ENCODE measurements at places on chromosomes 16 and 17.

DNA sequence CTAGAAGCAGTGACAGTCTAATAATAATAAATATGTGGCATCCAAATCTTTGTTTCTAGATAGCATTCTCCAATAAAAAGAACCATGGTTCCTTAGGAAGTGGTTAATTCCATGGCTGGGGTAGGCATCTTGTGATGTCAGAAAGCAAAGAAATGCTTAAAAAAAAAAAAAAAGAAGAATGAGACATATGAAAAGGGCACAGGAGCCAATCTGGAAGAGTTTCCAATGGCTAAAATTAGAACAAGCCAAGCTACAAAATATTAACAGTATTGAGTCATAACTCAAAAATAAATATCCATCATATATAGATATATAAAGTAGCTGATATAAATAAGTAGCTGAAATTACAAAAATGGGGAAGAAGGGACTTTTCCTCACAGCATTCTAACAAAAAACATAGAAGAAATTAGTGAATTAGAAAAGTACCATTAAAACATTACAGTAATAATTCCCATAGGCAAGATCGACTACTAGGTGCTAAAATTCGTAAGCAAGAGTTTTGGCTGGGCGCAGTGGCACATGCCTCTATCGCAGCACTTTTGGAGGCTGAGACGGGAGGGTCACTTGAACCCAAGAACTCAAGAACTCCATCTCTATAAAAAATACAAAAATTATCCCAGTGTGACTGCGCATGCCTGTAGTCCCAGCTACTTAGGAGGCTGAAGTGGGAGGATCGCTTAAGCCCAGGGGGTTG is 111.3 kb downstream of the TRIM37 start:
- H3K4me3 ChIP-seq: no peak overlapping the region

DNA sequence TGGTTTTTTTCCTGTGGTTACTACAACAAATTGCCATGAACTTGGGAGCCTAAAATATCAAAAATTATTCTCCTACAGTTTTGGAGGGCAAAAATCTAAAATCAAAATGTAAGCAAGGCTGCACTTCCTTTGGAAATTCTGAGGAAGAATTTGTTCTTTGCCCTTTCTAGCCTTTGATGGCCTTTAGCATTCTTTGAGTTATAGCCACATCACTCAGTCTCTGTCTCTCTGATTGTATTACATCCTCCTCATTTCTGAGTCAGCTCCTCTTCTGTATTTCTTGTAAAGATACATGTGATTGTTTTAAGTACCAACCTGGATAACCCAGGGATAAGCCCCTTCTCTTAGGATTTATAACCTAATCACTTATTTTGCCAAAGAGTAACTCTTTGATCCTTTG is 282.0 kb downstream of the BCAS3 start:
- H3K27ac ChIP-seq: no peak overlapping the region
- no peaks in the 10 kb centered on the region for H3K4me1 ChIP-seq
- H3K36me3 ChIP-seq: no peaks in the 10 kb centered on the region
- no peaks in the 10 kb centered on the region for H3K27me3 ChIP-seq

DNA sequence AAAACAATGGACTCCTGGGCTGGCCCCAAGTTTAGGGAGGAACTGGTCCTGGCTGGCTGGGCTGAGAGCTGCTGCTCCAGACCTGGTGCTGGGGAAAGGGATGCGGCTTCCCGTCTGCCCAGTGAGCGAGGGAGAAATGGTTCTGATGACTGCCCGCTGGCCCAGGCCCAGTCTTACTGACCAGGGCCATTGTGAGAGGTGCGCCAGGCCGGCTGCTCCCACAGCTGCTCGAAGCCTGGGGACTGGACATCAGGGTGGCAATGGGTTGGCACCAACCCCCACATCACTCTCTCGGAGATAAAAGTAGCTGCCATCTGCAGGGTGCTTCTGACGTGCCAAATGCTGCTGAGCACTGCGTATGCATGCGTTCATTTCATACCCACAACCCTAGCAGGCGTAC is 53.2 kb downstream of the IRF8 start:
- H3K36me3 ChIP-seq: no peaks in the 10 kb centered on the region
- peaks cover 27% of the 10 kb centered on the region for H3K27me3 ChIP-seq
- no peaks in the 10 kb centered on the region for H3K4me1 ChIP-seq
- H3K4me3 ChIP-seq: no peak overlapping the region
- DNase-seq: no peak
- H3K27ac ChIP-seq: no peak overlapping the region

DNA sequence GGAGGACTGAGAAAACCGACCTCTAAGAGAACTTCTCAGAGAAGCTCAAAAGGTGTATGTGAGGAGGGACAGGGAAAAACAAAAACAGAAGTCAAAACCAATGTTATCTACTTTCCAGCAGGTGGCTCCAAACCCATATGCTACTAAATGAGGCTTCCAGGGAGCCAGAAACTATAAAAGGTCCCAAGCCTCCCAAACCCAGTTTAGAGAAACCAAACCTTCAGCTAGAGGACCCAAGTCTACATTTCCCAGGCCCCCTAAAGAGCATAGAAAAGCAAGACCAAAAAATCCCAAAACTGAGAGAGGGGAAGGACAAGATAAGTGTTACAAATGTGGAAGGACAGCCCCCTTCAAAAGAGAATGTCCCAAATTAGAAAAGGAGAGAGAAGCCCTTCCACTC is 3.7 kb downstream of the HPR start:
- H3K4me3 ChIP-seq: no peak overlapping the region
- H3K36me3 ChIP-seq: no peaks in the 10 kb centered on the region
- H3K4me1 ChIP-seq: no peaks in the 10 kb centered on the region

DNA sequence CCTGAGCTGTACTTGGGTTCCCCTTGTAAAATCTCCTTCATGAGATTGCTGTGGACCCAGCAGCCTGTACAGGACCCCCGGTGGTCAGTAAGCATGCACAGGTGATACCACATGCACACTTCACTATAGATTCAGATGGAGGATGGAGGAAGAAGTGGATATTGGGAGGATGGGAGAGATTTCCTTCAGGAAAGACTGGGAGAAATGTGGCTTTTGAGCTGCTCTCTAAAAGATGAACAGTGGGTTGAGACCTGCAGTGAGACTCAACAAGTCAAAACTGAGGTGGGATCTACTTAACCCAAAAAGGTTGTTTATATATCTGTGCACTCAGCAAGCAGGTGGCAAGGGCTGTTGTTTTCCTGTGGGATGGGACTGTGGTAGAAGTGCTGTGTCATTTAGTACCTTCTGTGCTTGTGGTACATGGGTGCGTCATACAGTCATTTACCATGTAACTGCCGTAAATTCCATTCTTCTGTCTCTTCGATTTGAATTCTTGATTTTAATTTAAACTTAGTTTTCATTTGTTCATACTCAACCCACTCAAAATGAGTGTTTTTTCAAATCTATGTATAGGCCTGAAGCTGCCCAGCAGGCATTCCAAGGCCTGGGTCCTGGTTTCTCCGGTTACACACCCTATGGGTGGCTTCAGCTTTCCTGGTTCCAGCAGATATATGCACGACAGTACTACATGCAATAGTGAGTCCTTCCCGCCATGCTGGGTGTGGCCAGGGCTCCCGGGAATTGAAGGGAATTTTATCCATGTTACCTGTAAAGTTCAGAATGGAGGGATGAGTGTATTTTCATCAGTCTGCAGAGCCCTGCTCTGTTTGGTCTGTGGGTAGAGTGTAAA is 6.9 kb downstream of the HERPUD1 start:
- no peaks in the 10 kb centered on the region for H3K27me3 ChIP-seq
- no peak for DNase-seq
- H3K4me1 ChIP-seq: peaks cover 28% of the 10 kb centered on the region
- H3K36me3 ChIP-seq: peaks cover 99% of the 10 kb centered on the region

- no peak for DNase-seq
- peaks cover 28% of the 10 kb centered on the region for H3K4me1 ChIP-seq
- no peaks in the 10 kb centered on the region for H3K27me3 ChIP-seq
- H3K36me3 ChIP-seq: peaks cover 81% of the 10 kb centered on the region
- H3K4me3 ChIP-seq: no peak overlapping the region
Observed at GRCh38 chr17:81564778-81565177, 12.6 kb upstream of the FAAP100 start.

GRCh38 chr17:41417127-41417526 is 7.3 kb downstream of the KRT37 start:
- H3K36me3 ChIP-seq: peaks cover 10% of the 10 kb centered on the region
- H3K4me1 ChIP-seq: peaks cover 72% of the 10 kb centered on the region
- H3K27me3 ChIP-seq: no peaks in the 10 kb centered on the region
- H3K4me3 ChIP-seq: peak overlapping the region; percentile 29
- peak overlapping the region; percentile 84 for H3K27ac ChIP-seq
- no peak for DNase-seq

GRCh38 chr17:21239680-21240368 is 13.4 kb downstream of the NATD1 start:
- DNase-seq: no peak
- peaks cover 25% of the 10 kb centered on the region for H3K27me3 ChIP-seq
- no peaks in the 10 kb centered on the region for H3K4me1 ChIP-seq
- H3K27ac ChIP-seq: no peak overlapping the region
- H3K4me3 ChIP-seq: no peak overlapping the region

GRCh38 chr17:4118015-4118743 is 24.7 kb downstream of the ZZEF1 start:
- H3K27ac ChIP-seq: no peak overlapping the region
- H3K4me3 ChIP-seq: no peak overlapping the region

- H3K4me1 ChIP-seq: no peaks in the 10 kb centered on the region
- DNase-seq: no peak
- H3K4me3 ChIP-seq: no peak overlapping the region
- H3K36me3 ChIP-seq: no peaks in the 10 kb centered on the region
Observed at GRCh38 chr17:920190-920589, 59.4 kb downstream of the NXN start.

DNA sequence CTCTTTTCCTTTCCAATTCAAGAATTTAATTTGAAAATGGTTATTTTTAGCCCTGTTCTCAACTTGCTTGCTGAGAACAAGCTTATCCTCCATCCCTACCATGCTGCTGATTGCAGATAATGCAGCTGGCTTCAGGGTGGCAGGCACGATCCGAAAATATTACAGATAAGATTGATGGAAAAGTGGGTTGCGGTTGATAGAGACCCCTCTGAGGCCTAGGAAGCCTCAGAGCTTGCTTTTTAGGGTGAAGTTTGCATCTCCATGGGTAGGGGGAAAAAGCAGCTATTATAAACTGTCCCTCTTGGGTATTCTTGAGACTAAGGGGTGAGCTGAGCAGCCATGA is 116.5 kb upstream of the GOT2 start:
- no peaks in the 10 kb centered on the region for H3K4me1 ChIP-seq
- H3K27ac ChIP-seq: no peak overlapping the region
- peaks cover 23% of the 10 kb centered on the region for H3K27me3 ChIP-seq

- no peaks in the 10 kb centered on the region for H3K36me3 ChIP-seq
- H3K27me3 ChIP-seq: peaks cover 40% of the 10 kb centered on the region
- H3K4me1 ChIP-seq: no peaks in the 10 kb centered on the region
- H3K4me3 ChIP-seq: no peak overlapping the region
- DNase-seq: no peak
Observed at GRCh38 chr17:43697937-43698336, 36.2 kb upstream of the MEOX1 start.

GRCh38 chr17:67280279-67280678 is 35.3 kb upstream of the HELZ start:
- no peak overlapping the region for H3K4me3 ChIP-seq
- no peaks in the 10 kb centered on the region for H3K27me3 ChIP-seq
- no peak overlapping the region for H3K27ac ChIP-seq

GRCh38 chr17:62652251-62653001 is 25.0 kb downstream of the MRC2 start:
- H3K36me3 ChIP-seq: peaks cover 10% of the 10 kb centered on the region
- no peaks in the 10 kb centered on the region for H3K27me3 ChIP-seq
- H3K27ac ChIP-seq: peak overlapping the region; percentile 56
- DNase-seq: peak; percentile 48
- H3K4me3 ChIP-seq: peak overlapping the region; percentile 81

DNA sequence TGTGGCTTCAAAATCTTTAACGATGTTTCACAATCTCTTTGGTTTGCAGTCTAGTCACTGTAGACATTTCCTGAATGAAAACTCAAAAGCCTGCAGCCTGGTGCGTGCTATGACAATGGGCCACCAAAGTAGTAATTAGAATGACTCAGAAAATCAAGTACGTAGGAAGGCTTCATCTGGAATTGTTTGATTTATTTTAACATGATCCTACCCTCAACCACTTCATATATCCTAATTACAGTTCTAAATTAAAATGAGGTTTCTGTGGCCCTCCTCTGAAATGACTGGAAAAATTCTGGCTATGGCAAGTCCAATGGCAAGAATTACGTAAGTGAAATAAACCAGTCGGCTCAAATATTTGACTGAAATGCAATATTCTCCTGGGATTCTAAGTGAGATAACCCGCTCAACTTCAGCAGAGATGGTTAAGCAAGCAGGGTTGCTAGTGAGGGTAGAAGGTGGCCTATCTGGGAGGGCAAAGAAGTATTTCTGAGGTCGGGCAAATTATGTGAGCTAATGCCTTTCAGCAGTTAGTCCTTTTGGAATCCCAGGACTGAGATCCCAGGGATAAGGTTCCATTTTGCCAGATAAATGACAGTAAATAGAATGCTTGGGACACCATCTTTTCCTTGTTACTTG is 145.6 kb upstream of the MYOCD start:
- H3K4me3 ChIP-seq: no peak overlapping the region
- H3K27ac ChIP-seq: no peak overlapping the region
- H3K4me1 ChIP-seq: peaks cover 10% of the 10 kb centered on the region
- H3K27me3 ChIP-seq: no peaks in the 10 kb centered on the region
- DNase-seq: no peak

- H3K36me3 ChIP-seq: peaks cover 45% of the 10 kb centered on the region
- no peak overlapping the region for H3K4me3 ChIP-seq
- H3K27ac ChIP-seq: peak overlapping the region; percentile 24
- no peaks in the 10 kb centered on the region for H3K27me3 ChIP-seq
- no peak for DNase-seq
- H3K4me1 ChIP-seq: peaks cover 17% of the 10 kb centered on the region
Observed at GRCh38 chr17:68519911-68520310, 7.7 kb downstream of the PRKAR1A start.

DNA sequence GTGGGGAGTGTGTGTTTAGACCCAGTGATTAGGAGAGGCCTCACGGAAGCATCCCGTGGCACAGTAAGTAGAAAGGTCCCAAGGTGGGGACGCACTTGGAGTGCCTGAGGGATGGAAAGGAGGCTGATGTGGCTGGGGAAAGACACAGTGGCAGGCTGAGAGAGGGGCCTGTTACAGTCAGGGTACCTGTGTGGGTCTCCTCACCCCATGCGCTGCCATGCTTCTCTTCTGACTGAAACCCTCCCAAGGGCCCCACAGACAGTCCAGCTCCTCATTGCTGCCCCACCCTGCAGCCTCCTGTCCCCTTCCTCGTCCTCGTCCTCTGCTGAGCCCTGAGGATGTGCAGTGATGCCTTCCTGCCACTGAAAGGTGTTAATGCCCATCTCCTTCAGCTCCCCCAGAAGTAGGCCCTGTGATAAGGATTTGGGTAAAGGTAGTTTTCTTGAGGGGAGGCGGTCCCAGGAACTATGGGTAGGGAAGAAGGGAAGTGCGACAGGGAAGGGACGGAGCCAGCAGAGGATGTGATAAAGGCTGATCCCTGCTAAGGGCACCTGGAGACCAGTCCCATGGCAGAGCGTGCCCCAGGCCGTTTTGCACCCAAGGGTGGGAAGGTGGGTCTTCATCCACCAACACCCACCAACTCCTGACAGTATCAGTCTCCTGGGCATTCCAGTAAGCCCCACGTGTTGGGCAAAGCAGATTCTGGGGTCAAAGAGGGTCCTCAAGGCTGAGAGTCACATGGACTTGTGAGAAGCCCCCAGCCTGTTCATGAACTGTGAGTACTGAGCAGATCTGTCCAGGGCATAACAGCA is 237.2 kb downstream of the GSG1L start:
- peaks cover 39% of the 10 kb centered on the region for H3K27me3 ChIP-seq
- H3K4me1 ChIP-seq: no peaks in the 10 kb centered on the region
- no peak for DNase-seq
